ENCODE measurements at places on chromosomes 4 and X.

GRCh38 chr4:150212927-150213326, 134.7 kb downstream of the DCLK2 start:
- no peak for DNase-seq

DNA sequence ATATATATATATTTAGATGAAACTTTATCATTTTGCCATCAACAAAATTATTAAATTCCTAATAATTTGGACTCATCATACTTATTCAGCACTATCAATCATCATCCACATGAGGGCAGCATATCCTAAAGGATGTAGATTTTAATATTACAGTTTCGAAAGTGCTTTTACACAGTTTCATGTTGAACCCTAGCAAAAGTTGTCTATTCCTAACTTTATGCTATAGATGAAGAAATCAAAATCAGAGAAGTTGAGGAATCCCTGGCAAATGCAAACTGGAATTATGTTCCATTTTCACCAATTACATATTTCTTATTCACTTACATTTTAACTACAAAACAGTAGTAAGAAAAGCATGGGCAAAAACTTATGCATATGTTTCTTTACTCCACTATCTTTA, 36.6 kb upstream of the UGT2A1 start:
- no peak for DNase-seq

- no peak for DNase-seq
Observed at GRCh38 chr4:13601848-13602247, 25.7 kb downstream of the BOD1L1 start.

DNA sequence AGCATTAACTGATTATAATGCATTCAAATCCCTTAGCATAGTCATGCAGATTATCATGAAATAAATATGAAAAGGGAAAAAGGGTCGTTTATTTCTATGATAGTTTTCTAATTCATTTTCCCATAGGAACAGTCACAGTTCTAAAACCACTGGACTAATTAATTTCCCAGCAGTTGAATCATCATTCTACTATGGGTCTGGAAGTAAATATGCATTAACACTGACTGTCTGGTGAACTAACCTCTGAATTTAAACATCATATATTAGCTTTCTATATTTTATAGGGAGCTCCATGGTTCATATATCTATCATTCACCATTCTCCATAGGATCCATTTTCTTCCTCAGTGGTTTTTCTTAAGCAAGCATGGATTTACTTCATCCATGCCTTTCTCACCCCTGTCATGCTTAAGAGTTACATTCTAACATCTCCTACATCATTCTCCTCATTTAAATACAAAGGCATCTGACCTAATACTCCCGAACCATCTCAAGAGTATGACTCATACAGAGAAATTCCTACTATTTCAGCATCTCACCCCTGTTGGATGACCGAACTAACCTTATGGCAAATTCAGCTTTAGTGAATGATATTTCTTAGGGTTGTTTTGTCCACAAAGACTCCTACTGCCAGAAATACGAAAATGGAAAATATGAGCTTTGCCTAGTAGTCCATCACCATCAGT, 198.7 kb upstream of the ADAMTS3 start:
- no peak for DNase-seq

DNA sequence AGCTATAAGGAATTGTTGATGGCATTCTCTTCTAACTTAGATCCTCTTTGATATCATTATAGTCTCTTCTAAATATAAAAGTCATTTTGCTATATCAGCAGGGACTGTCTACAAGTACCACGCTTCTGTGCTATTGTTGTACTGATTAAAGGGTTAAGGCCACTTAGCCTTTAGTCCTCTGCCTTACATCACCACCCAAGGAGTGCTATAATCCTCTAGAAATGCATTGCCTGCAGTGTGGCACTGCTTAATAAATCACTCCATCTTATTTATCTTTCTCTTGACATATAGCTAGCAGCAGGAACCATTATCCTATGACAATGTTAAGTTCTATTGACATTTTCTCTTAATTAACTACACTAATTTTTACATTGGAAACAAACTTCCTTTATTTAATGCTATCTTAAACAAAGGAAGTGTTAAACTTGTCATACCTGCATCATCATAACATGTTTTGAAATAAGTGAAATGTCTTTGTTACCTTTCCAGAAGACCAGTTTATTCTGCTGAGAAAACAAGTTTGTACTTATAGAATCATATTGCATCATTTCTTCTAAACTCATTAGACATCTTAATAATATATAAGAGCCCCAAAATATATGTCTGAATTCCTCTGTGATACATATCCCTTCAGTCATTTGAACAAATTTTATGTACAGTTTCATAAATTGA, 360.9 kb upstream of the ATOH1 start:
- no peak for DNase-seq

DNA sequence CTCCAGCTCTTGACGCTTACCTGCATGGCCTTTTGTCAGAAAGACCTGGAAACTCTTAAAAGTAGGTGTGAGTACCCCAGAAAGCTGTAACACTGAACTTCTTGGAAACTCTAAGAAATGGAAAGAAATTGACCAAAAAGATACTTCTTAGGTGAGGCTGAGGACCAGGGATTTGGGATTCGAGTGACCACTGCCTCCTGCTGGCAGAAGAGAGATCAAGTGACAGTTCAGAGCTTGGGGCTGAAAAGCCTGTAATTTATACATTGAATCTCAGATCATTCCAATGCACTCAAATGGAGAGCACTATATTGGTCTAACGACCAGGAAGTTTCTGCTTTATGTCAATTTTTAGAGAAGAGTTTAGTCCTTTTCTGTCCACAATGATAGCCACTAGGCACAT, 204.6 kb downstream of the PDGFRA start:
- DNase-seq, result no peak

- DNase-seq, result no peak
Observed at GRCh38 chrX:8688776-8689175, 43.2 kb downstream of the ANOS1 start.

DNA sequence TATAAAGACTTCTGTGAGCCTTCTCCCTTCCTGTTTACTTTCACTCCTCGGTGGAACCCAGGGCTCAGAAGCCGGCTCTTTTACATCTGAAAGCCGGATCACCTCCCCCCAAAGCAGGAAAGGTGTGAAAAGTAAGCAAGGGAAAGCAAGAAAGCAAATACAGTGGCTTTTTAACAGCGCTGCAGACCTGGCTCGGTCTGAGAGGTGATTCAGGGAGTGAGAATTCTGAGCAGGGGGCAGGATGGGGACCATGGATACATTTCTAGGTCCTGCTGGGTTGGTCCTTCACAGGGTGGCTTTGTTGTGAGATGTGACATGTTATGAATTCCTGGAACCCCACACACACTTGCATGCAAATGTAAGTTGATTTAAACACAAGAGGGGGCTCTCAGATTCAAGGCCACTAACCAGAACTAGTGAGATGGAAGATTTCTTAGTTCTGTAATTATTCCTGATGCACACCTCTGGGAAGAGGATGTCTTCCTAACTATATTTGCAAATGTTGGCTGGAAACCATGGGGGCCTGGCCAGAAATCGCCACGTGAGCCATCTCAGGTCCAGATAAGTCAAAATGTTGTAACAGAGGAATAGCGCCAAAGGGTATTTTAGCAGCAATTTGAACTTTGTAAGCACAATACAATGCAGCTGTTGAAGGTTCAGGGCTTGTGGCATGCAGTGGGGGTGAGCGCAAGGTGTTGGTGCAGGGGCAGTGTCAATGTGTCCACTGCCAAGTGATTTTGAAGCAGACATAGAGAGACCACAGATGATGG, 670.1 kb upstream of the LCORL start:
- DNase-seq, result no peak

DNA sequence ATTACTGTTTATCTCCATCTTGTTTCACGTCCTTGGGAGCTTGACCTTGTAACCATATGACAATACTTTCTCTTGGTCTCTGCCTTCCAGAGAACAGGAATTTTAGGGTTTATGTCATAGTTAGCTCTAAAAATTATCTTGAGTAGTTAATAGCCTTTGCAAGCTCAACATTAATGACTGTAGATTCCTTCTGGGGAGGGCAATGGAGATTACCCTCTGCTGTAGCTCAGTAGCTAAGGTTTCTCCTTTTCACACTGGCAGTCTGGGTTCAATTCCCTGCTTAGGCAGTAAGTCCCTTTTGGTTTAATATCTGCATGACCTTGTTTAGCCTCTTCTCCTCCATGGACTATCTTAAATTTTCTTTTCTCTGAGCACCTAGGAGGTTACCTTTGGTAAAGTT, 181.7 kb upstream of the GPR101 start:
- no peak for DNase-seq

DNA sequence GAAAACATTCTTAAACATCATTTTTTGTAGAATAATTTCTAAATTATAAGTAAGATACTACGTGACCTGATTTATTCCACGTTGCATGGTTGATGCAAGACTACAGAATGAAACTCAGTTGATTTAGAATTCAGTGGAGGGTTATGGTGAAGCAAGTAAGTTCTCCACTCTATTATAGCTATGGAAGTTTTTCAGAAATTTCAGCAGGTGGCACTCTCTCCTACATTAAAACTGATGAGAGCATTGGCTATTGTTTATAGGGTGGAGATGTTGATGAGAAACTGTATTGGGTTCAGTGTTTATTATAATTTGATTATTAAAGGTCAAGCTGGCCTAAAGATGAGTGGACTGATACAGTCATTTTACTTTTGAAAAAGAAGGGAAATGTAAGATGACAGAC, 88.0 kb downstream of the FNIP2 start:
- no peak for DNase-seq

DNA sequence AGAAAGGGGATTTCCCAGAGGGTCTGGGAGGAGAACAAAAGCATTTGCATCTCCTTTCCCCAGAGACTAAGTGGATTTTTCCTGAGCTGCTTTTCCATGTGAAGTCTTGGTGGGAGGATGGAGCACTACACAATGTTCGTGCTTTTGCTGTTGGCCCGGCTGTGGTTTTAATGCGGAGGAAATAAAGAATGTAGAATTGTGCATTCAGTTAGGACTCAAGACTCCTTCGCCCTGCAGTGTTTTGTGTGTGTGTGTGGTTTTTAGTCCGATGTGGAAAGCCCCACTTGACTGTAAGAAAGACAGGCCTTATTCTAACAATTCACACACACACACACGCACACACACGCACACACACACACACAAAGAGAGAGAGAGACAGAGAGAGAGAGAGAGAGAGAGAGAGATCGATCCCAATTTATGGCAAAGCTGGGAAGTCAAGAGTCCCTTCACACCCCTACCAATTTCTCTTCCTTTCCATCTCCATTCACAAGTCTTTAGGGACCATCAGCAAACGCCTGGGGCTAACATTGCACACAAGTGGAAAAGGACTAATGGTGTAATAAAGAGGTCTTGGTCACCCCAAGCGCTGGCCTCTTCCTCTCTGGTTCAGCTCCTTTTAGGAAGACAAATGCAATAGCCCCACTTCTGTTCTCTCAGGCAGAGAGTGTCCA, 44.2 kb downstream of the CLDN34 start:
- no peak for DNase-seq

GRCh38 chr4:10732235-10732913, 47.8 kb upstream of the CLNK start:
- no peak for DNase-seq

GRCh38 chrX:2423899-2424298, 76.9 kb downstream of the DHRSX start:
- no peak for DNase-seq

DNA sequence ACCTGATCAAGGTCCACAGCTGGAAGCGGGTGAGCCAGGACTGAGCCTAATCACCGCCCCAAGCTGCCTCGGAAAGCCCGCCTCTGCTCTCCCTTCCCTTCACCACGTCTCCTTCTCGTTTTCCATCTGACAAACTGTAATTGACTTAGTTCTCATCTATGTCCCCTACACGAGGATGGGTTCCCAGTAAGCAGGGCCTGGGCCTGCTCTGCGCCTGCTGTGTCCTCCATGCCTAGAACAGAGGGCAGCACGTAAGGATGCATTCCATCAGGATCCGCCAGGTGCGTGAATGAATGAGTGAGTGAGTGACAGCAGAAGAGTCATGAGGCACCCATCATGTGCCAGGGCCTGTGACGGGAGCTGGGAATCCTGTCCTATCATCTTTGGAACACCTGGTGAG, 86.7 kb downstream of the JAKMIP1 start:
- DNase-seq, result no peak

GRCh38 chrX:82711457-82711856, 796.6 kb upstream of the POU3F4 start:
- DNase-seq, result no peak

GRCh38 chr4:37983951-37984350, 23.8 kb downstream of the PTTG2 start:
- no peak for DNase-seq

DNA sequence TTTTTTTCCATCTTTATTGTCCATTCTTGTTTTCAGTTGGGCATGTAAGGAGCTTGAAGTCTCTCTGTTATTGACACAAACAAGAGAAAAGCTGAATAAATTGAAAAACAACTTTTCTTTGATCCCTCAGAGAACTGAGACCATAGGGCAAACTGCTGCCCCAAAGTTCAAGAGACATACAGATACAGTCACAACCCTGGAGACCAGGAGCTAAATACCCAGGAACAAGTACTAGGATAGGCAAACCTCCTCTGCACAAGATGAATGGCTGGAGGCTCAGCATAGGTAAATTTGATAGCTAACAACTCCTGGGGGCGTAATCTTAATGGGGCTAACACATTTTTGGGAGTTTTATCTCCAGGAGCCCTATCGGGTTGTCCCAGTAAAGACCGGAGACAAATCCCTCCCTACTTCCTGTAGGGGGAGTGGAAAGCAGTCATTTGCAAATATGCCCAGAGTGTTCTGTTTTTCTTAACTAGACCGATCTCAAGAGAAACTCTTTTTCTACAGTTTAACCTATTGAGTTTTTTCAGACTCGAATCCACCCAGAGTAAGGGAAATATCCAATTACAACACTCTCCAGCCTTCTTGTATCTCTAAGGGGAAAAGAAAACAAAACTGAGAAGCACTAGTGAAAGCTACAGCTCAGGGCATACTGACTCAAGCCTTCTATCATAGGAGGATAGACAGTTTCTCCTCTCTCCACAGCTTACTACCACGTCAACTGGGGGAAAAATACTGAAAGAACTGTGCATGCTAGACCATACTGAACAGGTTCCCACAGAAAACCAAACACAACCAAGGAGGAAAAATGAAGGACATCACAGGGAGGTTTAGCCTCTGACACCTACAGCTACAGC, 23.1 kb downstream of the MAGEA8 start:
- no peak for DNase-seq

DNA sequence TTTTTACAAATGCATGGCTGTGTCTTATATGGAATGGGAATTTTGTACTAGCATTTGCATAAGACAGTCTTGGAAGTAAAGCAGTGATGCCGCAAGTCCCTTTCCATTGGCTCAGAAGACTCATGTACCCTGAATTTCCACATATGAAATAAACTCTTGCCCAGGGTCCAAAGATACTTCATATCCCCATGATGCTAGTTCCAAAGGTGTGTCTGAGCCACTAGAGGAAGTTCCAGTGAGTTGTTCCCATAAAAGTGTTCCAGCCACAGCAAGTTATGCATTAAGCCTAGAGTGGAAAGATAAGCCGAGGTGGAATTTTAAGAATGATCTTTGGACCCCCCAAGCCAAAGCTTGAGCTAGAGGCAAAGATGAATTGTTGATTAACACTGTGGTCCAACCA, 9.3 kb upstream of the CEP135 start:
- DNase-seq, result no peak
